ENCODE measurements at places on chromosomes 6 and 20. TPM values are rescaled to one million over a fixed set of nuclear protein-coding genes. Genes with fewer than 3 reads are reported as not detected.

SMOC2 gene
- not detected for total RNA-seq

RIMS1 gene
- total RNA-seq: 0.91 TPM

LAMP5 gene
- not detected for total RNA-seq

ZNF341 gene
- 2.8 TPM for total RNA-seq

BPIFB2 gene
- total RNA-seq: not detected
